ENCODE measurements at places on chromosomes 2 and 18.

DNA sequence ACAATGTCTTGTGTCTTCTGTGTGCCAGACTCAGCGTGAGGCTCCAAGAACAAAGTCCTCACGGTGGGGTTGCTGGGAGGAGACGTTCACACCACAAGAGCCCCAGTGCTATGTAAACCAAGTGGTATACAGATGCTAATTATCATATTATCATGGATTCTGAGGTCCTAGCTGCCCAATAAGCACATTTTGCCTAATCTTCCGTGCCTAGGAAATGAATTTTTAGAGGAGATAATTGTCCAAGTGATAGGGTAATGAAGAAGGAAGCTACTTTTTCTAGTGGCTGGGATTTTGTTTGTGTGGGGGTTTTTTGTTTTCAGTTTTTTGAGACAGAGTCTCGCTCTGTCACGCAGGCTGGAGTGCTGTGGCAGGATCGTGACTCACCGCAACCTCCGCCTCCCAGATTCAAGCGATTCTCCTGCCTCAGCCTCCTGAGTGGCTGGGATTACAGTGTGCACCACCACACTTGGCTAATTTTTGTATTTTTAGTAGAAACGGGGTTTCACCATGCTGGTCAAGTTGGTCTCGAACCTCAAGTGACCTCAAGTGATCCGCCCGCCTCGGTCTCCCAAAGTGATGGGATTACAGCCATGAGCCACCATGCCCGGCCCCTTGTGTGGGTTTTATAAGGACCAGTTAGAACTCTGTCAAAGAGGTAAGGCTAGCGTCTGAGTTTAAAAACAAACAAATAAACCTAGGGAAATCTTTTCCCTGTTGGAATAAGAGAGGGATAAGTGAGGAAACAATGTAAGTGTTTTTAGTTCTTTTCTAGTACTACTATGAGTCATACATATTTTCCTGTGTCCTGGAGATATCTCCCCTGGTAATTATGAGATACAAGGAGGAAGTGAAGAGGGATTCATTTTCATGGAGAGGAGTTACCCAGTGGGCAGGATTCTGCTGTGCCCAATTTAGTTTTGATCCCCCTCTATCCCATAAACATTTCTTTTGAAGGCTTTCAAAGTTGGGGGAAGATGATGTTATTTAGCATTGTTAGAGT lies 9.5 kb upstream of the SMAD7 start:
- no peak for DNase-seq

GRCh38 chr18:63701952-63702351 lies 808 bp upstream of the SERPINB11 start:
- DNase-seq, result no peak

DNA sequence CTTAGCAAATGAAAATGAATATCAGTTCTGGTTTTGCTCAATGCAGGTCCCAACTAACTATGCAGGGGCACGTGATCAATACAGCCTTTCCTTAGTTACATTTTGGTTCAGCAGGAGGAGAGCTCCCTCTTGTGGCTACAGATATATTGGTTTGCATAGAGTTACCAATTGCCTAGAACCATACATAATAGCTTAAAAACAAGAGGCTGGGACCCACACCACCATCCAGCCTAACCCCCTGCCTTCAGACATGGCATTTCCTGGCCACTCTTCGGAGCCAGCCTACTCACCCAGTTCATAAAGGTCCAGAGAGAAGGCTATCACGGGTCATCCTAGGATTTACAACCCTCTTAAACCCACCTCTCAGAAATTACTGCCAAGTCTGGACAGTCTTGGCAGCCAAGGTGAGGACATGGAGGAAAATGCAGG lies 10.5 kb downstream of the CCDC93 start:
- DNase-seq, result peak; percentile 72

DNA sequence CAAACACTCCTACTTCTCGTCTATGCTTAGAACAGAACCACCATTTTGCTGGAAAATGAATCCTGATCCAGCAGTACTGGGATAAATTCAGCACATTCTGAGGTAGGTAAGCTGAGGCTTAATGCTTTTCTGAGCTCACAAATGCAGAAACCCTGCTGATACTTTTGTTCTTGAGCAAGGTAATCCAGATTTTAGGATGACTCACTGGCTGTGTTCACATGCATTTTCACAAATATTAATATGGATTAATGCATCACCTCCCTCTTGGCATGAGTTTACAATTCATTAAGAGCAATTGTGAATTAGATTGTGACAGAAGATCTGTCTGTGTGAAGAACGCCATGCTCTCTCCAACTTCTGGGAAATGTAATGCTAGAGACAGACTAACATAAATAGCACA lies 42.2 kb downstream of the RAD51AP2 start:
- no peak for DNase-seq

DNA sequence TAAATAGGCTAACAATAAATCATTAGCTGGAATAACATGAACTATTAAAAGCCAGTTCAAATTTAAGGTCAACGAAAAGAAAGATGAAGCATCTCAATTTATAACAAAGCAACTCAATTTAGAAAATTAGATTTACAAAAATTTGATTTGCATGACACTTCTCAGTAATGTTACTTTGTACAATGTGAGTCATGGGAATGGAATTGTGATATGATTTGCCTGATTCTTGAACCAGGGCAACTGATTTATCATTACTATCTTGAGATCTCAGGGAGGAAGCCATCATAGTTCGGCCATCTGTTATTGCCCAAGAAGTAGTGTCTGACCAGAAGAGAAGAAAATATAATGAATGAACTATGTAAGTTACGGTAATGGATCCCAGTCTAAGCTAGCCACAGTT lies 193.1 kb downstream of the RIT2 start:
- DNase-seq, result no peak

DNA sequence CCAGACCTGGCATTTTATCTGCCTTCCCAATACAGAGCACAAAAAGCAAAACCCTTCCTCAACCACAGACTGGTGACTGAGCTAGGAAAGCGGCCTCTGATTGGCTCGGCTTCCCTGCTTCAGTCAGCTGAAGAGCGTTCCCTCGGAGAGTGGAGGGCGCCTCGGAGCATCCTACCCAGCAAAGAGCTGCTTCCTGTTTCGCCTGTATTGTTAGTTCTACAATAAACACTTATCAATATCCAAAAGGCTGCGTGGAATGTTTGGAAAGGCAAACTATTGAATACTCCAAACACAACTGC lies 125.0 kb downstream of the CACNB4 start:
- no peak for DNase-seq

- peak; percentile 81 for DNase-seq
Measured at GRCh38 chr2:70084973-70085710, 2.1 kb upstream of the PCBP1 start.

DNA sequence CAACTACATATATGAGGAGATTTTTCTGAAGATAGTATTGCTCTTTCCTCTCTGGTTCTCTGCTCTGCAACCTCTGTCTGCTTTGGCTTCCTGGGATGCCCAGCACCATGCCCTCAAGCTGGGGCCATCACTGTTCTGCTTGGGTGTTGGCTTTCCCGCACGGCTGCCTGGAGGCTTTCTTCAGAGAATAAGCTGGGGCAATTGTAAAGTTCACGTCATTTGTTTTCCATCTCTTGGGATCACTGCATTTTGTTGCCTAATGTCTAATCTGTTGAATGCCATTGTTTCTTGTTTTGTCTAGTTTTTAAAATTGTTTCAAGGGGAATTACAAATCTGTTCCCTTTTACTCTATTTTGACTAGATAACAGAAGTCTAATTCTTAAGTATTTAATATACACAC lies 437.3 kb upstream of the NRP2 start:
- DNase-seq, result no peak

- no peak for DNase-seq
Measured at GRCh38 chr18:48790869-48791635, 159.7 kb downstream of the SMAD7 start.

DNA sequence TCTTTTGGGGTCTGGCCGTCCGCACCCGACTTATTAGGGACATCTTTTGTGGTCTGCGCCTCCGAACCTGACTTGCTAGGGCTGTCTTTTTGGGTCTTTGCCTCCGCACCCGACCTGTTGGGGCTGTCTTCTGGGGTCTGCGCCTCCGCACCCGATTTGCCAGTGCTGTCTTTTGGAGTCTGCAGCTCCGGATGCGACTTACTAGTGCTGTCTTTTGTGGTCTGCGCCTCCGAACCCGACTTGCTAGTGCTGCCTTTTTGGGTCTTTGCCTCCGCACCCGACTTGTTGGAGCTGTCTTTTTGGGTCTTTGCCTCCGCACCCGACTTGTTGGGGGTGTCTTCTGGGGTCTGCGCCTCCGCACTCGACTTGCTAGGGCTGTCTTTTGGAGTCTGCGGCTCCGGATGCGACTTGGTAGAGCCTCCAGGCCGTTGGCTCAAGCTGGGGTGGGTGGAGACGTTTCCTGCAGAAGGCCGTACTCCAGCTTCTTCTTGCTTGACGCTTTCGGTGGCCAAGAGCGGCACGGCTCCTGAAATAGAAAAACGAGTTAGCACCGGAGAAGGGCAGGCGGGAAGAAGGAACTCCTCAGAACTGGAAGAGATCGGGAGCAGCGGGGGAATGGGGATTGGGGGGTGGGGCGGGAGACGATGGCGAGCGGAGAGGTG lies 498 bp downstream of the TGOLN2 start:
- peak; percentile 57 for DNase-seq

DNA sequence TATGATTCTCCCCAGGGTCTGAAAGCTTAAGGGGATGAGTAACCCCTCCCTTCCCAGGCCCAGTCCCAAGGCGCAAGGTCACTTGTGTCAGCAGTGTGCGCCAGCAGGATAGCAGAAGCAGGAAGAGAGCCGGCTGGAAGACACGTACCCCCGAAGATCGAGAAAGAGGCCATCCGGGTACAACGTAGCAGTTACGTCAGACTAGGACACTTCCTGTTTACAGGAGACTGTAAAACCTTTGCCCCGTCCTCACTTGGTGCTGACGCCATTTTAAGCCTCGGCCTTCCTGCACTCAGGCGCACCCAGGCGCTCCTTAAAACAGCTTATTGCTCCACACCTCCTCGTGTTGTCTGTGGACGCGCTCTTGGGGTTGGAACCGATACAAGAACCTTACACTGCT lies 6.5 kb downstream of the CRYGB start:
- no peak for DNase-seq

- DNase-seq, result no peak
Measured at GRCh38 chr2:101638181-101638711, 59.3 kb upstream of the MAP4K4 start.

- DNase-seq, result no peak
Measured at GRCh38 chr2:161972232-161972631, 101.8 kb downstream of the DPP4 start.

DNA sequence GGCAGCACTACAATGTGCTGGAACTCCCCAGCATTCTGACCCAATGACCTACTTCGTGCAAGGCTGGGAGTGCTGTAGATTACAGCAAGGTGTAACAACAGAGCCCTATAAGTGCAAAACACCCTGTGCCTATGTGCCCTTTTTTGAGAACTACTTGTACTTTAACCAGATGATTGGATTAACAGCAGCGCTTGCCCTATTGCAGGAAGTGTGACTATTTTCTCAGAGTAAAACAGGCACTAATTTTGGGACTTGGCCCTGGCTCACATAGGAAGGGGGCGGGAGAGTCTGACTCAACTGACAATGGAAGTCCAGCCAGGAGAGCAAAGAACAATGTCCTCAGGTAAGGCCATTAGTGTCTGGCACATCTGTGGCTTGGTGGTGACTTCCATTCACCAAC lies 35.6 kb upstream of the RNF125 start:
- DNase-seq, result no peak

DNA sequence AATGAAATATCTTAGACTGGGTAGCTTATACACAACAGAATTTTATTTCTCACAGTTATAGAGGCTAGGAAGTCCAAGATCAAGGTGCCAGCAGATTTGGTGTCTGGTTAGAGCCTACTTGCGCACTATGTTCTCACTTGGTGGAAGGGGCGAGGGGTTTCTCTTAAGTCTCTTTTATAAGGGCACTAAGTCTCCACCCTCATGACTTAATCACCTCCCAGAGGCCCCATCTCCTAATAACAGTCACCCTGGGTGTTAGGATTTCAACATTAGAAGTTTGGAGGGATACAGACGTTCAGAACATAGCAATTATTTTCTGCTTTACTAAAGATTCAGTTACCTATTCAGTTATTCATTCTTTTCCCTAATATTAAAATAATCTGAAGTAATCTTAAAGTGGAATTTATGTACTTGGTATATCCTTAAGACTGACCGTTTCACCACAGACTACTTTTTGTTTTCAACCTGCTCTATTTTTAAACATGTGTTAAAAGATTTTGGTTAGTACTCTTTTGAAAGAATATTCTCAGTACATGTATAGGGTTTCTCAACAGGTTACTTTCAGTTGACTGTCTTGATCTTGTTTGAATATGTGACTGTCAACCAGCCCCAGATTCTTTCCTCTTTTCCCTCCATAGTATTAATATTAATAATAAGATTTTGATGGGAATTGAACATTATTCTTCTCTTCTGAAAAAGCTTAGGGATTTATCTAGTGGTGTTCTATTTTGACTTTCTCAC lies 130.0 kb downstream of the TAF4B start:
- no peak for DNase-seq

- DNase-seq, result no peak
Measured at GRCh38 chr2:112161431-112162145, 23.4 kb downstream of the FBLN7 start.

- DNase-seq, result no peak
Measured at GRCh38 chr2:181431674-181432073, 25.5 kb upstream of the ITGA4 start.

DNA sequence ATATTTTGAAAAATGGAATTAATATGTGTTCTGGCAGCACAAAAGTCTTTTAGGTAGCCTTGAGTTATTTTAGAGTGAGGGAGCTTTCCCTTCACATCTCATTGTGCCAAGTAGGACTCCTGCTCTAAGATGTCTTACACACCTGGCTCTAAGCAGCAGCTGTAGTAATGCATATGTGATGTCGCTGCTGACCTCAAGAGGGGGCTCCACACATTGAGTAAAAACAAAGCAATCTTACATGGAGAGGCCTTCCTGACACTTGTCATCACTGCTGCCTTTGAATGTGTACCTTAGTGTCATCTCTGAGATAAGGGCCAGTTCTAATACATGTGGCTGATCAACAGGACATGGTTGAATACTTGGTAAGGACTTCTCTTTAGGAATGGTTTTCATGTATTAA lies 75.8 kb downstream of the ACTR3 start:
- DNase-seq, result peak; percentile 24

Data from CD4-positive, alpha-beta T cell treated with Interleukin-6 at 100 ng/mL for 8 hours (primary cell).